SJSA1 (cell line): ENCODE measurements at places on chromosomes 5 and 9.

DNA sequence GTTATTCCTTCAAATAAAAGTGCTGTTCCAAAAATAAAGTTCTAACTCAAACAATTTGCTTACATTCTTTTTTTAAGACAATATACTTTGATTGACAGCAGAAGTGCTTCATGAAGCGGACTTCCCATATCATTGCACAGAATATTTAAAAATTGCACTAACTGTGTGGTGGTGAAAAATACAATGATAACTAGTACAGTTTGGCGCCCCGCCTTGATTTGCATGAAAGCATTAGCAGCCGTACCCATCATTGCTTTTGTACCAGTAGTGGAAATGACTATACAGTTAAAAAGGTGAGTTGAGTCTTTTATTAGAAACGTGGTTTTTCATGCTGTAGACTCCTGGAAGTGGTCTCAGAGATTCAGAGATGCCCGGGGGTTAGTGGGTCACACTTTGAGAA, 69.5 kb upstream of the MAP3K1 start:
- no peak for DNase-seq

- DNase-seq = peak; percentile 80
Measured at GRCh38 chr5:43039471-43040286, 440 bp downstream of the ANXA2R start.

DNA sequence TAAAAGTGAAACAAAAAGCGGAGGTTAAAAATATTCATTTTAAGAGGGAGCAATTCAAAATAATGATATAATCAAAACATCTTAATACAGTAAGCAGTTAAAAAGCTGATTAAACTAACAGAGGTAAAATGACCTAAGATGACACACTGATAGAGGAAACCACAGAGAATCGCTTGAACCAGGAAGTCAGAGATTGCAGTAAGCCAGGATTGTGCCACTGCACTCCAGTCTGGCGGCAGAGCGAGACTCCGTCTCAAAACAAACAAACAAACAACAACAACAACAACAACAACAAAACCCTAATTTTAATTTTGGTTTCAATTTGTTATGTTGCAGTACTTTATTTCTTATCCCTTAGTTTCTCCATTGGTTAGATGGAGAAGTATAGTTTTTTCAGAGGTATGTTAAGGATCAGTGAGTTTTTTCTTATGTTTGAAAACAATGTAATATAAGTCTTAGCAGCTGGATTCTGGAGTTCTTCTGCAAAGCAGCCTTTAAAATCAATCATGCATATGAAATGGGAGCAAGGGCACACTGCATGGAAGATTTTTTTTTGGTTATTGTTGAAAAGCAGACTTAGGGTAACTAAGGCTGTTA, 58.5 kb downstream of the MLANA start:
- DNase-seq = peak; percentile 4

GRCh38 chr9:78783743-78784142, 486.8 kb downstream of the PSAT1 start:
- DNase-seq = no peak

GRCh38 chr5:146426853-146427618, 20.1 kb upstream of the TCERG1 start:
- no peak for DNase-seq

- DNase-seq = no peak
Measured at GRCh38 chr5:60177596-60177995, 284.1 kb upstream of the PDE4D start.

DNA sequence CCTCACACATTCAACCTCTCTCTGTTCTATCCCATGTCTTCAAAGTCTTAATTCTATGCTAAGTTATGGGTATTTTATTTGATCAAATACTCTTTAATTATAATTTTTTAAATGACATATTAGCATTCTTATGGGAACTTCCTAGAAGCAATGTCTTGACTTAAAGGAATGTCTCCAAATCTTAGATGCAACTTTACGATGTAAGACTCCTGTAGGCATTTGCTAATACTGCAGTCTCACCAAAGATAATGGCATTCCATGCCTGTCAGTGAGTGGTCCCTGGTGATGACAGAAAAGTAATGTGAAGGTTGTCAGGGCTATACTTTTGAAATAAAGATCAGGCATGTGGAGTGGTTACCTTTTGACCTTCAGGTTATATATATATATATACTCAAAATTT, 1654.2 kb upstream of the WWC1 start:
- no peak for DNase-seq

DNA sequence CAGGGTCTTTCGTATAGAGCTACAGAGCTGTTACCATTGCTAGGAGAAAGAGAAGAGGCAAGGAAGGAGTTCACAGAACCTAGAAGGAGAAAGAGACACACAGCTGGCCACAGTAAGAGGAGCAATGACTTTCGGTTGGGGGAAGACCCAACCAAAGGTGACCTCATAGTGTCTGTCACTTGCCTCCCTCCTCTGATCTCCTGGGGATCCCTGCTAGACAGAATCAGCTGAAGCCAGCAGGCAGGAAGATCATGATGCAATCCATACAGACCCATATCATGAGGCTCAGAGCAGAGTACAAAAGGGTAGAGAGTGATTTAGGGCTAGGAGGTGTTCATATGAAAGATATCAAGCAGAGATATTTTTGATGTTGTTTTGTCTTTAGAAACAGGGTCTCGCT, 26.0 kb upstream of the EPB41L4B start:
- no peak for DNase-seq

DNA sequence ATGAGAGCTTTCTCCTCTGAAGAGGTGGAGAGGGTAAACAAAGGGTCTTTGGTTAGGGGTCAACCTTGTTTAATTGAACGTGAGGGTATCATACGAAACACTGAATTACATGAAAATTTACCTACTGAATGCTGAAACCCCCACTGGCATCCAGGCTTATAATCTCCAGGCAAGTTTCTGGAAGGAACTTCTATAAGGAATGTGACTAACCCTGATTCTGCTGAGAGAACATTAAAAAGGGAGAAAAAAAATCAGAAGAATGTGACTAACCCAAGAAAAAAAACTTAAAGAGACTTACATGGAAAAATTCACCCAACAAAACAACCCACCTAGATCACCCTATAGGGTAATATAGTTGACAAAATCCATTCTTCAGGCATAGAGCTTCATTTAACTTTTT, 55.5 kb downstream of the APC start:
- no peak for DNase-seq

DNA sequence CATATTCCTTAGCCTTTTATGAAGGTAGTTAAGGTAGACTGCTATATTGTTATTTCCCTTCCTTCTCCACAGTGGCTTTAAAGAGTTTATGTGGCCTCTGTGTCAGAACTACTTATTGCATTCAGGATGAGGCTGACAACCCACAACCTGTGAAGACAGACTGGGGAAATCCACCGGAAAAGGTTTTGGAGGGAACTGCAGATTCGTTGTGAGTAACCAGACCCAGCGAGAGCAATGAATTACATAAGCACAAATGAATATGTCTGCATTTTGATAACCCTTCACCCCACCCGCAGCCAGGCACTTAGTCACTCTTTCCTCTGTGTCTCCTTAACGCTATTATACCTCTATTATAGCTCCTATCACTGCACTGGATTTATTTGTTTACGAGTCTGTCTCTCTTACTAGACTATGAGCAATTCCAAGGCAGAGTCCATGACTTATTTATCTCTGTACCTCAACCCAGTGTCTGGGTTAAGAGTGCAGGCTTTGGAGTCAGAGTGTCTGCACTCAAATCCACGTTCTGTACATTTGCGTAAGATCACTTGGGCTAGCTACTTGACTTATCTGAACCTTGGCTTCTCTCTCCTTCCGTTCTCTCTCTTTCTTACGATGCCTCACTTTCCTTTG, 19.2 kb downstream of the KCTD16 start:
- DNase-seq = peak; percentile 93

DNA sequence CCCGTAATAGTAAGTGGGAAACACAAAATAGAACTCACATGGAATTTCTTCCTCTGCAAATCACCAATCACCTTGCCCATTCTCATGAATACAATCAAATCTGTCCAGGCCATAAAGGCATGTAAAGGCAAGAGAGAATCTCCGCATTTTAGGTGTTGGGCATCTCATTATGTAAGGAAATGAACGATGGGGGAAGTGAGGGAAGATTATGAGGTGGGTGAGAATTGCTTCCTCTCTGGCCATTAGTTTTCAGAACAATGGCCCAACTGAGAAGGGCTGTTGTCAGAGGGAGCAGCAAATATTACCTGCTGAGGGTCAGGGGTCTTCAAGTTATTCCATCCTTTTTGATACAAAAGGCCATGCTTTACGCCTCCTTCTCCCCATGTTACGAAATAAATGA, 455.1 kb downstream of the ARHGEF28 start:
- no peak for DNase-seq
